ENCODE measurements at places on chromosomes 7 and 10. TPM values are rescaled to one million over a fixed set of nuclear protein-coding genes. Genes with fewer than 3 reads are reported as not detected.

The SLC4A2 gene
- 130 TPM for total RNA-seq

GRCh38 chr10:129602938-129603535, 136.0 kb downstream of the MGMT start:
- no peak for DNase-seq

DNA sequence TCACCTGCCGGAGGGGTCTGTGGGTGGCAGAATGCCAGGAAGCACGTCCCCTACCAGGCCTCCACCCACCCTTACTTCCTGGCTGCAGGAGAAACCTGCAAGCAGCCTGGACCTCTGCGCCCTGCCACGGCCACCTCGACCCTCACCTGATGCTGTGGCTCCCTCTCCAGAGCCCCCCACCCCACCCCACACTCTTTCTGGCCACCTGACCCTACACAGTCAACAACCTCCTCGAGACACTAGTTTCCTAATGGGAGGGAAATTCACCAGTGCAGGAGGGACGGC, 91.3 kb downstream of the PRKAG2 start:
- no peak for DNase-seq

The KIF20B gene
- 2.5 TPM for total RNA-seq

DNA sequence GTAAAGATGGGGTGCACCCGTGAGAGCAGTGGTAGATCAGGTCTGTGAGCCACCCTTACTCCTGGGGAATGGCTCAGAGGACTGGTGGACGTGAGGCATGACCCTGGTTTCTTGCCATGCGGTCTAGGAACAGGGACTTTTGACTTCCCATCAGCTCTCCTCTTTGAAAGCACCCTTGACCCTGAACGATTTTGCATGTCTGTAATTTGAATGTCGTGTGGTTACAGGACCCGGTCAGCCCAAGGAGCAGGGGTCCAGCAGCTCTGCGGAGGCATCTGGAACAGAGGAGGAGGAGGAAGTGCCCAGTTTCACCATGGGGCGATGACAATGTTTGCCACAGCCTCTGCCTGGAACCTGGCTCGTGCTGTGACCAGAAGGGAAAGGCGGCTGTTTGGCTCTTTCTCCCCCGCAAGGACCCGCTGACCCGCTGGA, 8.6 kb upstream of the ORAI2 start:
- DNase-seq, result no peak

The HOXA3 gene
- 5.8 TPM for total RNA-seq

DNA sequence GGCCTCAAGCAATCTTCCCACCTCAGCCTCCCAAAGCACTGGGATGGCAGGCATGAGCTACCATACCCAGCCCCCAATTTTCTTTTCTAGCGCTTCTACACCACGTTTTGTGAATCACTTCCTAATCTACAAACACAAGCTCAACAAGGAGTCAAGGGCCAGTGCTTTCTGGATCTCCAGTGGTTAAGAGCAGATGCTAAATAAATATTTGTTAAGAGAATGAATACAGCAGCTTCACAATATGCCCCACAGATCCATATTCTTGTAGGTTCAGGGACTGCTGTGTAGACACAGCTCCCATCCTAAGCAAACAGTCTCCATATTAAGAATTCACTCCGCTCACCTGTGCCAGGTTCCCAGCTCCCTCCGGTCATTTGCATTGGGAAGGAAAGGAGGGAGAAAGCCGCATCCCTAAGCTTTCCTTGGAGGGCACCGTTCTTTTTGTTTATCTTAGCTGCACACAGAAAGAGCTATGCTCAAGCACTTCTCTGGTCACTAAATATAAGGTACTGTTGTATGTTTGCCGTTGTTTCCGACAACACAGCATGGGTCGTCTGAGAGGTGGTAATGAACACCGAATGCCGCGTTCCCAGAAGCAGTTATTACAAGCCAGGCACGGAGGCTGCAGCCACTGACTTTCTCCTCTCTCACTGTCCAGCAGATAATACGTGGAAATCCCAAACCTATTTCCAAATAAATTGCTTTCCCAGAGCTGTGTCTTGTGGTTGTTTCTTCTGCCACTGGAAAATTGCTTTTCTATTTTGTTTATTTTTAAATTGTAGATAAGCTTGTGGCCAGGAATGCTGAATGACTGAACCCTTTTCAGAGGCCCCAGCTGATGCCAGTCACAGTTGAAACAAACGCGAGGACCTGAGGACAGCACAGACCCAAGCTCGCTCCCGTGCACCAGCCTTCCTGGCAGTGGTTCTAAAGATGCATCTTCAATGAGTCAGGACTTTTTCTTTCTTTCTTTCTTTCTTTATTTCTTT, 217.1 kb downstream of the PRPF18 start:
- no peak for DNase-seq

The PIP gene
- total RNA-seq, result not detected

The HYCC1 gene
- 70.5 TPM for total RNA-seq

DNA sequence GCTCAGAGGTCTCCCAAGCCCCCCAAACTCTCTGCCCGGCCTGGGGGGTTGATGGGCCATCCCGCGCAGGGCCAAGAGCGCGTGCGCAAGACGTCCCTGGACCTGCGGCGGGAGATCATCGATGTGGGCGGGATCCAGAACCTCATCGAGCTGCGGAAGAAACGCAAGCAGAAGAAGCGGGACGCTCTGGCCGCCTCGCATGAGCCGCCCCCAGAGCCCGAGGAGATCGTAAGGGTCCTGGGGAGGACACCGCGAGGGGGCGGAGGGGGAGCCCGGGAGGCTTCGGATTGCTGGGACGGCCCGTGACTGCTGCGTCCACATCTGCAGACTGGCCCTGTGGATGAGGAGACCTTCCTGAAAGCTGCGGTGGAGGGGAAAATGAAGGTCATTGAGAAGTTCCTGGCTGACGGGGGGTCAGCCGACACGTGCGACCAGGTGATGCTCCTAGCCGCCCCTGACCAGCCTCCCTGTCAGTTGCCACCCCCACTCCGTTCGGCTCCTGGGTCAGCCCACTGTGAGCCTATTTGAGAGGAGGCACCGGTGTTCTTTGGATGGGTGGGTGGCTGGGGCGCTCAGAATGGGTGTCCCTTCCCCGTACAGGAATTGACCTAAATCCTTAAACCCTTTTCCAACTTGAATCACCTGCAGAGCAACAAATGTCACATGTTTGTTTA, 5.7 kb downstream of the ANKRD2 start:
- no peak for DNase-seq

DNA sequence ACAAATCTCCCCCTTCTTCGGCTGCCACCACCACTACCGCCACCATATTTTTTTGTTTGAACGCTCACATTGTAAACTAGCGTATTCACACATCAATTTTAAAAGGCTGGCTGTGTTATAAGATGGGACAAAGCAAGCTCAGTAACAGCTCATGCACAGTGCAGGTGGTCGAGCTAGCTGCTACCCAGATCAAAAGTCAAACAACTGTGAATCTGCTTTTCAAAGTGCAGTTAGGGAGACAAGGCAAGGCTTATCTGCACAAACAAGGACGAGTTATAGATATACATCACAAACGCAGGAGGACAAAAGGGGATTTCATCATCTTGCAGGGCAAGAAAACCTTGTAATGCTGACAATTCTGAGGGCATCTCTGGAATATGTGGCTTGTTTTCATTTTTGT, 231.6 kb downstream of the VTI1A start:
- no peak for DNase-seq

The TMEM196 gene
- 2.5 TPM for total RNA-seq

GRCh38 chr7:143938379-143939243, 3.6 kb downstream of the OR2F2 start:
- DNase-seq, result no peak

- no peak for DNase-seq
Observed at GRCh38 chr10:133208466-133208865, 21.6 kb upstream of the UTF1 start.

DNA sequence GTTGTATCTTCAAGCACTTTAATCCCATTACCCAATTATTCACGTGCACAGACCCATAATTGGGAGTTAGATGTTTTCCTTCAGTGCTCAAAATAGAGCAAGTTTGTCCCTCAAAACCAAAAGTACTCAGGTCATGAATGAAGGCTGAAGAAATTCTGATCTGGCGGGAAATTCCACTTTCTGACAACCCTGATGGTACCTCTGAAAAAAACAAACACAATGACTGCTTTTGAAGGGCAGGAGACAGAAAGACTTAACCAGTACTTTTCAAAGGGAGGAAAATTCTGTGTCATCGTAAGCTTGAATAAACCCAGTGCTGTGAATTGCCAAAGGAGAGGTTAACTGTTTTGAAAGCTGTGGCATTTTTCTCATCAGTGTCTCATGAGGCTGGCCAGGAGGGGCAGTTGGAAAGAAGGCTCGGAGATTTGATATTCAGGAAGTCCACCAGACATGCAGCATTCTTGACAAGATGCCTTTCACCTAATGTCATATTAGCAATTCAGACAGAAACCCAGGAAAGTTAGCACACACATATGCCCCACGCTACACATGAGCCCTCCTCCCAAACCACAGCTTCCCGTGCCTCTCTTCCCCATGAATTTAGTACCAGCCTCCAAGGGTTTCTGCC, 347.0 kb downstream of the KCNMA1 start:
- no peak for DNase-seq

The GALNT17 gene
- 2.2 TPM for total RNA-seq

DNA sequence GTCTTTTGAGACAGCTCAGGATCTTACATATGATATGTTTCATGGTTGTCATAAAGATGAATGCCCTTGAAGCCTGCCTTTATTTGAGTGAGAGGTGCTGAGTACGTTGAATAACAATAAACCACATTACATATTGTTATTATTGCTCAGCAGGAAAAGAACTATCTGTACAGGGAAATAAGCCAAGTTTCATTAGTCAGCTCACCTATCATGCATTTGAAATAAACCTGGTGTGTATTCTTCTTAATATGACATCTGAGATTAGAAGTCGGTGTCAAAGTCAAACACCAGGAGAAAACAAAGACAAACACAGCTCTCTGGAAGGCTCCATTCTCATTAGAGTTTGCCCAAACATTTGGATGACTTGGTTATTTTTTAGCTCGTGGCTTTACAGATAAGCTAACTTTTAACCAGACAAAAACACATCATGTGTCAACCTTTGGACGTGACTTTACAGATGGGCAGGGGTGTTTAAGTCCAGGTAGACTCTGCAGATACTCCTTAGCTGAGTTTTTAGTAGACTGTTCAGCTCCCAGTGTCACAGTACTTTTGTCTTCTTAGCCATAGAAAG, 71.2 kb upstream of the AOAH start:
- DNase-seq, result no peak

- DNase-seq, result no peak
Observed at GRCh38 chr10:103872137-103872931, 17.0 kb upstream of the SH3PXD2A start.

GRCh38 chr10:5416981-5417380, 4.6 kb downstream of the NET1 start:
- DNase-seq, result no peak

DNA sequence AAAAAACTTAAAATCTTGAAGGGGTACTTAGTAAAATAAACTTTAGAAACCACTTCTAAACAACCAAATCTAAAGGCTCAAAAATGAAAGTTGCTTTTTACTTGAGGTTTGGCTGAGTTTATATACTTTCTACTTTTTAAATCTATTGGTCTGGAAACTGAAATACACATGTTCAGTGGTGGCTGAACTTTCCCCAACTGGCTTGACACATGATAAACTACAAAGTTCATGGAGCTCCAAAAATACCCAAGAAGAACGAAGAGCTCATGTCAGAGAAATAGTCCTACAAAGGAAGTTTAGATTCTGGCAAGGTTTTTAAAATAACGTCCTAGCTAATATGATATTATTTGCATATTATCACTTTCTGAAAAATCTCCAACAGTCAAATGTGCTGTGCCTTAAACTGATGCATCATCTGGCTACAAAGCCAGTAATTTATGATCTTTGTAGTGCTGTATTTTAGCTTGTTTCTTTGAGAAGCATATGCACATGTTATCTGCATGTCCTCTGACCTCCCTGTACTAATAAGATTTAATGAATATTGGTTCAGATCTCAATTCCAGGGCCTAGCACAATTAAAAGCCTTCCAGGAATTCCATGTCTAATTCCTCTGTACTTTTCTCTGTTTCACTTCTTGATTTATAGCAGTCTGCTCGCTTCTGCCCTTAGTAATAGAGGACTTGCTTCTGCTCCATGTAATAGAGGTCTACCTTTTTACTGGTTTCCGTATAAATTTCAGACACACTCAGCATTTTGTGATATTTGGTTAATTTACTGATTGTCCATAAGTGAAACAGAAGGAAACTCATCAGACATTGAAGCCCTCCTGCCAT, 28.2 kb downstream of the SEMA3C start:
- DNase-seq, result no peak

DNA sequence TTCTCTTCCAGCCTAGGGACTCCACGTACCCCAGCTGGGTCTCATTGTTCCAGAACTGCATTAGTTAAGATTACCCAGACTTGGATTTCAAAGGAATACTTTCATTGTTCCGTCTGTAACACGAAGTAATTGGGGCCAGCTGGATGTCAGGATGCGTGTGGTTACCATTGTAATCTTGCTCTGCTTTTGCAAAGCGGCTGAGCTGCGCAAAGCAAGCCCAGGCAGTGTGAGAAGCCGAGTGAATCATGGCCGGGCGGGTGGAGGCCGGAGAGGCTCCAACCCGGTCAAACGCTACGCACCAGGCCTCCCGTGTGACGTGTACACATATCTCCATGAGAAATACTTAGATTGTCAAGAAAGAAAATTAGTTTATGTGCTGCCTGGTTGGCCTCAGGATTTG, 21.0 kb downstream of the LRRC17 start:
- DNase-seq, result no peak

DNA sequence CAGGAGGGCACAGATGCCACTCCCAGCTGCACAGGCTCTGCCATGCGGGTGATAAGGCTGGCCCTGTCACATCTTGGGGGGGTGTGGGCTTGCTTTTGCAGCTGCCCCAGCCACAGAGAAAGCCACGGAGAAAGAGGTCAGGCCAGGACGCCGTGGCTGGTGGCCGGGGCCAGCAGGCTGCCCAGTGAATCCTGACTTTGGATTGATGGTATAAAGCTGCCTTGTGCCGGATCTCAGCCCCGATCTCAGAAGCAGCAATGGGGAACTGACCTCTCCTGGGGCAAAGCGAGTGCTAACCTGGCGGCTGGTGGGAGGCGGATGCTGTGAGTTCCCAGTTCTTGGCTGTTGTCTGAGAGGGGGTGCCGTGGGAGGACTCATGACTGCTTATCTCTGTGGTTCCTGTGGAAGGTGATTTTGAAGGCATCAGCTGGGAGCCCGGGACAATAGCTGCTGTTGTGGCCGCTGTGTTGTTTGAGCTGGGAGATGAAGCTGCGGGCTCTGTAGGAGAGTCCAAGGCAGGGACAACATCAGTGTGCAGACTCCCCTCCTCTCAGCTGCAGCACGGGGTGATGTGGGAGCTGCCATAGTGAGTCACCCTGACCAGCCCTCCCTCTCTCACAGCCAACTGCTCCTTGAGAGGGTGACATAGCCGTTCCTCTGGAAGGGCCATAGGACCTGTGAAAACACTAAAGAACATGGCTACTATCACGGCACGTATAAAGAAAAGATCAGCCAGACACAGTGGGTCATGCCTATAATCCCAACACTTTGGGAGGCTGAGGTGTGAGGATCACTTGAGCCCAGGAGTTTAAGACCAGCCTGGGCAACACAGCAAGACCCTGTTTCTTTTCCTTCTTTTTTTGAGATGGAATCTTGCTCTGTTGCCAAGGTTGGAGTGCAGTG, 17.0 kb downstream of the IL15RA start:
- DNase-seq, result peak; percentile 74

The CHAT gene
- total RNA-seq, result not detected

GRCh38 chr10:93915598-93915997, 21.8 kb downstream of the SLC35G1 start:
- DNase-seq, result no peak
